ENCODE measurements at places on chromosomes 2 and 18.

DNA sequence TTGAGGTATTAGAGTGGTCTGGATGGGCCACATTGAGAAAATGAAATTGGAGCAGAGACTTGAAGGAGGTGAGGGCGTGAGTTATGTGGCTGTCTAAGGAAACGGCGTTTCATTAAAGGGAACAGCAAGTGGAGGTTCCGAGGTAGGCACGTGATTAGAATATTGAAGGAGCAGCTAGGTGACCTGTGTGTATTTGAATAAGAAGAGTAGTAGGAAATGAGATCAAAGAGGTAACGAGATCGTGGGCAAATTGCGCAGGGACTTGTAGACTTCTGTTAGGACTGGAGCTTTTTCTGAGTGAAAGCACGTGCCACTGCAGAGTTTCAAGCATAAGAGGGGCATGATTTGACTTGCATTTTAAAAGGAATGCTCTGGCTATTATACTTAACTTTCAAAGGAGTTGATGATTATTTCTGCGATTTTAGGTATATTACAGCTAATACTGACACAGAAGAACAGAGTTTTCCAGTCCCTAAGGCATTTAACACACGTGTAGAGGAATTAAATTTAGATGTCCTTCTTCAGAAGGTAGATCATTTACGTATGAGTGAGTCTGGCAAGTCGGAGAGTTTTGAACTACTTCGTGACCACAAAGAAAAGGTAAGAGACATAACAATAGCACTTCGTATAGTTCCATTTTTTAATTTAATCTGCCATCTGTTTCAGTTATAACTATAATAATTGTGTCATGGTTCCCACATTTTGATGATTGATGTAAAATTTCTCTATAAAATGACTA is 48.7 kb downstream of the RMDN2 start:
- DNase-seq: no peak

- peak; percentile 15 for DNase-seq
These were observed 39.7 kb downstream of the RFX8 start for GRCh38 chr2:101435001-101435862.

DNA sequence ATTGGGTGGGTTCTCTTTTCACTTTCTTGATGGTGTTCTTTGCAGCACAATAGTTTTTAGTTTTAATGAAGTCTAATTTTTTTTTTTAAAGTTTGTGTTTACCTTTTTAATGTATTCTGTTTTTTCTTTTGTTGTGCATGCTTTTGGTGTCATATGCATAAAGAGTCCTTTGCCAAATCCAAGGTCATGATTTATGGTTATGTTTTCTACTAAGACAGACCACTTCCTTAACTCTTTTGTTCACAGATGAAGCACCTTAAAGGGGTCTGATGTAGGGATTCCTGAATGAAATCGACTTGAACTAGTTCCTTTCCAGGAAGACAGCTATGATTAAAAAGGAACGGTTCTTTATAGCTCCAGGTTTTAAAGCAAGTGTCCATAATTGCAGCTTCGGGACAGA is 23.1 kb downstream of the LPIN1 start:
- no peak for DNase-seq

DNA sequence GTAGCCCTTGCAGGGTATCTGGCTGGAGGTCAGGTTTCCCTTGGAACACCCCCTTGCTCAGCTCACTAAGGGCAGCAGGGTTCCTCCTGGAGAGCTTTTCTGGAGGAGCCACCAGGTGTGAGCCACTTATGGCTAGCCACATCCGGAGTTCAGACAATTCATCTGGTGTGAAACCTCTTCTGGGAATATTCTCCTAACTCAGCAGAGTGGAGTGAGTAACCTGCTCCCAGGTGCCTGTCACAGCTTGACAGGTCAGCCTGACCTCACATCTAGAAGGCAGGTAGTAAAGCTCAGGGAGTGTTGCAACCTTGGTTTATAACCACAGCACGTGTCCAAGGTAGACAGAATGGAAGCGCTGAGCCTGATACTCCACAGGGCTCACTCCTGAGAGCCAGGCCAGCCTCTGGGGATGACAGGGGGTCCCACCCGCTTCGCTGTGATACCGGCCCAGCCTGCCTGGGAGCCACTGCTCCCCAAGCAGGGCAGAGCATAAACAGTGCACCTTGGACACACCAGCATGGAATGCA is 62.6 kb upstream of the TGFA start:
- no peak for DNase-seq

DNA sequence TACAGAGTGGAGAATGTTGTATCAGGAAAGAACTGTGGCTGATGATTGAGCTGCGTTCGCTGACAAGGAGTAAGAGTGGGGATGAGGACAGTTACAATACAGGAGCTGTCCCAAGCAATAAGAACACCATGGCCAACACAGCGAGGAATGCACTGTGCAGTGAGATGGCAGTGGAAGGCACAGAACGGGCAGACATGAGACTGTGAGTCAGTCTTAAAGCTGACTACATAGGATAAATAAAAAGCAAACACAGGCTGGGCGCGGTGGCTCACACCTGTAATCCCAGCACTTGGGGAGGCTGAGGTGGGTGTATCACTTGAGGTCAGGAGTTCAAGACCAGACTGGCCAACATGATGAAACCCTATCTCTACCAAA is 89.8 kb downstream of the CABYR start:
- DNase-seq: no peak

Measured in NCI-H2227 treated with DMSO at 0.1 percent for 48 hours (cell line).